ENCODE measurements at places on chromosomes 5 and 9.

- H3K4me1 ChIP-seq, result no peaks in the 10 kb centered on the region
- H3K27me3 ChIP-seq, result no peaks in the 10 kb centered on the region
- no peaks in the 10 kb centered on the region for H3K36me3 ChIP-seq
- no peak for DNase-seq
- H3K4me3 ChIP-seq, result no peak overlapping the region
Observed at GRCh38 chr5:52759331-52759730, 28.4 kb upstream of the ITGA1 start.

- H3K4me3 ChIP-seq, result no peak overlapping the region
- H3K27me3 ChIP-seq, result no peaks in the 10 kb centered on the region
- no peak for DNase-seq
- H3K4me1 ChIP-seq, result peaks cover 58% of the 10 kb centered on the region
- peak overlapping the region; percentile 60 for H3K27ac ChIP-seq
Observed at GRCh38 chr5:172717481-172718195, 53.4 kb downstream of the DUSP1 start.

GRCh38 chr5:174303035-174303434, 257.5 kb downstream of the NSG2 start:
- no peaks in the 10 kb centered on the region for H3K36me3 ChIP-seq
- H3K4me3 ChIP-seq, result no peak overlapping the region
- H3K27me3 ChIP-seq, result no peaks in the 10 kb centered on the region
- no peak overlapping the region for H3K27ac ChIP-seq
- H3K4me1 ChIP-seq, result peaks cover 12% of the 10 kb centered on the region

DNA sequence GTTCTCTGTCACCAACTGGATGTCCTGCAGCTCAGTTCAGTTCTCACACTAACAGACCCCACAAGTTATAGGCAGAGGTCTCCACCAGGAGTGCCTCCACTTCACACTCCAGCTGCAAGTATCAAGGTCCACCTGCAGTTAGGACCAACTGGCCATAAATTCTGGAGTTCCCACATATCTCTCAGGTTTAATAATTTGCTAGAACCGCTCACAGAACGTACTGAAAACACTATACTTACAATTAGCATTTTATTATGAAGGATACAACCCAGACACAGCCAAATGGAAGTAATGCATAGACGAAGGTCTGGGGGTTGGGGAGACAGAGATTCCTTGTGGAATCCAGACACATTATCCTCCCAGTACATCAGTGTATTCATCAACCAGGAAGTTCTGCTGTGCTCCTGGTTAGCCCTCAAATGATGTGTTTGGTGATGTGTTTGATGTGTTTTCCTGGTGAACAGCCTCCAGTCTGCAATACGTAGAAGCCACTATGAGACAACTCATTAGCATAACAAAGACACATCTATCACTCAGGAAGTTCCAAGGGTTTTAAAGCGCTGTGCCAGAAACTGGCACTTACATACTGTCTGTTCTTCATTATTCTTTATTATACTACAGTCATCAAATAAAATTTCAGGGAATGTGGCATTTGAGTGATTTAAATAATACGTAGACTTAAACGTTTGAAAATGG, 25.4 kb downstream of the OGN start:
- H3K27me3 ChIP-seq, result no peaks in the 10 kb centered on the region
- H3K4me1 ChIP-seq, result no peaks in the 10 kb centered on the region
- H3K27ac ChIP-seq, result no peak overlapping the region

DNA sequence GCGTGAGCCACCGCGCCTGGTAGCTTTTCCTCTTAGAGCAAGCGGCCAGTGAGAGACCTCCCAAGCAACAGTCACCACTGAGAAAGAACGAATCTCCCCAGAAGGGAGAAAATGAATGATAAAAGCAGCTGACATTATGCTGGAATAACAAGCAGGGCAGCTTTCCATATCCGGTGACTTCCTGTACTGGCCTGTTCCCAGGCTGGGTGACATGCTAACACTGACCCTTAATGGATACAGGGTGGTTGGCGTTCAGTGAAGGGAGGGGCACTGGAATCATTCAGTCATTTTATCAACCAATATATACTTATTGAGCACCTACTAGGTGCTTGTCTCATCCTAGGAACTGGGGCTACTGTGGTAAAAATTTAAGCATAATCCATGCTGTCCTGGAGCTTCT, 357.3 kb upstream of the PANK3 start:
- H3K27ac ChIP-seq, result no peak overlapping the region
- H3K27me3 ChIP-seq, result no peaks in the 10 kb centered on the region
- peaks cover 4% of the 10 kb centered on the region for H3K4me1 ChIP-seq
- no peak for DNase-seq

DNA sequence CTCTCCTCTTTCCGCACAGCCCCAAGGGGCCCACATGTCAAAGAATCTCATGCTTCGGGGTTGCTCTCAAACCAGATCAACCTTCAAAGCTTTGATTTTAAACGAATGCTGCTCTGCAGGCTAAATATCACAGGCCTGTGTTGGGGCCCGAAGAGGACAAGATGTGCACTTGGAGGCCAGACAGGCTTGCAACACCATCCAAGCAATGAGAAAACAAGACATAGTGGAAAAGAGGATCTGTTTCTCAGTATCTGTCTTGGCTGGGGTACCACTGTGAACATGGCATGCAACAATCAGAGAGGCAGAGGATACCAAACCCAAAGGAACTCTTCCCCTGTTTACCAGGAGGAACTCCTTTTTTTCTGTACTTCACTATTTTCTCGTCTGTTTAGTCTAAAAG, 321.8 kb downstream of the SLIT3 start:
- H3K27me3 ChIP-seq, result no peaks in the 10 kb centered on the region
- H3K4me1 ChIP-seq, result no peaks in the 10 kb centered on the region
- peak; percentile 48 for DNase-seq
- H3K4me3 ChIP-seq, result no peak overlapping the region
- peak overlapping the region; percentile 13 for H3K27ac ChIP-seq

GRCh38 chr5:164504141-164504772, 998.8 kb downstream of the MAT2B start:
- H3K27ac ChIP-seq, result no peak overlapping the region
- H3K4me1 ChIP-seq, result no peaks in the 10 kb centered on the region
- no peaks in the 10 kb centered on the region for H3K36me3 ChIP-seq
- H3K27me3 ChIP-seq, result no peaks in the 10 kb centered on the region
- H3K4me3 ChIP-seq, result no peak overlapping the region

GRCh38 chr5:4630031-4630430, 510.1 kb upstream of the ADAMTS16 start:
- H3K27me3 ChIP-seq, result no peaks in the 10 kb centered on the region
- no peak overlapping the region for H3K27ac ChIP-seq
- no peak overlapping the region for H3K4me3 ChIP-seq
- no peaks in the 10 kb centered on the region for H3K4me1 ChIP-seq

DNA sequence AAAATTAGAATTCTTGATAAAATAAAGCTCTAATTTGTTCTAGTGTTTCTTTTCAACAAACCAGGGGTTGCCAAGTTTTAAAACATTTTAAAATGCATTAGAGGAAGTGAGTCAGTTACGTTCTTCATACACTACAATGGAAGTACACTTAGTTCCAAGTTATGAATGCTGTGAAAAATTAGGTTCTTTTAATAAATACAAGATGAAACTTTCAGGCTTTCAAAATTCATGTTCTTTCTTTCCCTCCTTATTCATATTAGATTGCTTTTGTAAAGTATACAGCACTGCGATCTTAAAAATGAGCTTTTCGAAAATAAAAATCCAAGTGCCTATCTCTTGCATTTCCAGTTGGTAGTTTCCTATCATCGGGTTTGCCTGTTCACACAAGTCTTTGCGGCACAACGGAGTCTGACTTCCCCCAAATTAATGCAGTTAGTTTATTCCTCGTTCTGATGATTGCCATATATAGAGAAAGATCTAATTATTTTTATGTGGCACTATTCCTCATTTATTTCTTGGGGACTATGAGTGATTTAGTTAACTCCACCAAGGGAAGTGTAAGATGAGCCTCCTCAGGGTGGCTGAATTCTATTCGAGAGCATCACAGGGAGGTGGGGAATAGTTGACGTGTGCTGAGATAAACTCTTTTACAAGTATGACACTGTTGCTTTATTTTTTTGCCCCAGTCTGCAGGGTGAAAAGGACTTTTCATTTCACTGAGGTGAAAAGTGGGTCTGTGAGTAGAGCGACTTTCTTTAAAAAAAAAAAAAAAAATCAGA, 238.2 kb downstream of the CD180 start:
- DNase-seq, result no peak
- peaks cover 13% of the 10 kb centered on the region for H3K4me1 ChIP-seq
- no peaks in the 10 kb centered on the region for H3K36me3 ChIP-seq
- H3K27ac ChIP-seq, result peak overlapping the region; percentile 55

DNA sequence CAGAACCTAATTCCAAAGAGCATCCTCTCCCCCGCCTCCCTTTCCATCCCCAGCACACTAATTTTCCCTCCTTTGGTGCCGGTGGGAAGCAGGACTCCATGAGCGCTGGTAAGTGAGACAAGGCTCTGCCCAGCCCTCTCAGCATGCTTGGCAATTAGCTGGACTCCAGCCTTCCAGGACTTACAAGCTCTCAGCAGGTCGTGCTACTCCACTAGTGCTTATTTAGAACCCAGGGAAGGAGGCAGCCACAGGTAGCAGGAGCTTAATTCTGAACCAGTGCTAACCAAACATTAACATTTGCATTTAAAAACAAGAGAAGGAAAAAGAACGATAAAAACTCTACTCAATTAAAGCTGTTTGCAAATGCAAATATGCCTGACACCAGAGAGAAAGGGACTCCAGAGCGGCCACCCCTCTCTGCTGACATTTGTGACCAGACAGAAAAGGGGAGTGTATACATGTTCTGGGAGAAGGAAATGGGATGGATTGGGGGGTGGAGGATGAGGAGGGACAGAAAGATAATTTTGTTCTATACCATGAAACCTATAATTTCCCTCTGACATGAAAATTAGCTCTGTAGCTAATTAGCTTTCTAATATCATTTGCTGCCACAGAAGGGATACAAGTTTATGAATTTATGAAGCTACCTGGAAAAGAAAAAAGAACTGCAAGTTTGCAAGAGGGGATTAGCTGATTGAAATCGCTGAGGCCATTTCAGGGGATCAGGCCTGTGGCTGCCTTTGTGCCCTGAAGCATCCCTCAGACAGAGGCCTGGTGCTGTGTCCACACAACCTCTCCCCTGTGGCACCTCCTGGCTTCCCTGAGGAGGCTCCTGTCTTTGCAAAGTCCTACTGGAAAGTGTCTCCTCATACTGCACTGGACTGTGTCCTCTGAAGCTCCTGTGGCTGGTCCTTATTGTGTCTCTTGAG, 266.3 kb downstream of the SEC61B start:
- no peaks in the 10 kb centered on the region for H3K36me3 ChIP-seq
- no peaks in the 10 kb centered on the region for H3K27me3 ChIP-seq
- H3K4me1 ChIP-seq, result no peaks in the 10 kb centered on the region
- no peak overlapping the region for H3K4me3 ChIP-seq
- no peak for DNase-seq

DNA sequence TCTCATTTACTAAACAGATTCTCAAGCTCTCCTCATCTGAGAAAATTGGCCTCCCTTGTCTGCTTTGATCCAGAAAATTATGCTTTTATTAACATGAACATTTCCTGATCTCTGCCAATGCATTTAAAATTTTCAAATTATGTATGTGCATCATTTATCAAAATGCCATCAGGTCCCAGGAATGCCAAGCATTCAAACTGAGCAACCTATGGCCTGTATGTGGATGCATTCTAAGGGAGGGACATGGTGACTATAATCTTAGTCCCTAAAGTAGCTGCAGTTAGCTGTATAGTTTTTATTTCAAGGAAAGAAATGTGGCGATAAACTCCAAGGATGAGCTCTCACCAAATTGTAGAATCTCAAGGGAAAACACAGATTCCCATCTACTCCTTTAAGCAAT, 9.7 kb upstream of the RORB start:
- no peaks in the 10 kb centered on the region for H3K36me3 ChIP-seq
- DNase-seq, result no peak
- no peaks in the 10 kb centered on the region for H3K4me1 ChIP-seq
- H3K27me3 ChIP-seq, result no peaks in the 10 kb centered on the region
- H3K4me3 ChIP-seq, result no peak overlapping the region

DNA sequence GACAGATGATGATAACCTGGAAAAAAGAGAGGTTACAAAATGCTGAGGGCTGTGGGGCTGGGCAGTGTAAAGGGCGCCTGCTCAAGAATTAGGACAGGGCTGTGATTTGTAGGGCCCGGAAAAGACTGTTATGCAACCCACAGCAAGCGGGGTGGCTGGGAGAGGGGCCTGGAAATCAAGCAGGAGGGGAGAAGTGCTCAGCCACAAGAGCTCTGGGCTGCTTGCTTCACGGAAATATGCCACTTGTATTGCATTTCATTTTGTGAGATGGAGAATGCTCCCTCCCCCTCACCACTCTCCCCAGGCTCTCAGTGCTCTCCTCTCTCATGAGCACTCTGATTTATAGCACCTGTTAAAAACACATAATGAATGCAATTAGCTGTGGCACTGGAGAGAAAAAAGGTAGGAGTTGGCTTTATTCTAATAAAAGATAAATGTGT, 8.4 kb upstream of the HAND1 start:
- no peak overlapping the region for H3K4me3 ChIP-seq
- peaks cover 12% of the 10 kb centered on the region for H3K4me1 ChIP-seq
- DNase-seq, result no peak
- H3K36me3 ChIP-seq, result no peaks in the 10 kb centered on the region

DNA sequence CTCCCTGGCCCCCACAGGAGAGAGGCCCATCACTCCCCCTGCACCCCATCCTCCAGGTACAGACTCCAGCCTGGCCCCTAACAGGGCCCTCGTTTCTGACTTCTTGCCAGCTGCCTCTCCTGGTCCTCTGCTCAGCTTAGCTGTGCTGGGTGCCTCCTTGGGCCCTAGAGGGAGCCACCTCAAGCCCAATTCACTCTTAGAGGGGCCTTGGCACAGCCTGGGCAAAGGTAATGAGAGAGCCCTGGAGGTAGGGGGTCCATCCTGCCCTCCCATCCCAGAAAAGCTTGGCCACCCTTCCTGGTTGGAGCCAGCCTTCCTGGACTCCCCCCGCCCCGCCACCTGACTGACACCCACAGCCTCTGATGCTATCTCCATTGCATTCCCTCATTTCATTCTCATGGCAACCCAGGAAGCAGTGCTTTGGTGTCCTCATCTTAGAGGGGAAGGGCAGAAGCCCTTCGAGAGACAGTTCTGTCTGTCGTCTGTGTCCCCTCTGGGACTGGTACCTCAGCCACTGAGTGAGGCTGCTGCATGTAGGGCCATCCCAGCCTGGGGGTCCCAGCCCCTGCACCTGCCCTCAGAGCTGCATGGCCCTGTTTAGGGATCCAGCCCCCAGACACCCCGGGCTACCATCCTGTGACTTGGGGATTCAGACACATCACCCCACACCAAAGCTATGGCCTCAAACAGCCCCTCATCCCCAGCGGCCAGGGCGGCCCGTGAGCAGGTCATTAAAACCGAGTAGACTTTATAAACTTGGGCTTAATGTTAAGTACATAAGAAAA, 95.5 kb downstream of the BARX1 start:
- no peaks in the 10 kb centered on the region for H3K36me3 ChIP-seq
- no peaks in the 10 kb centered on the region for H3K4me1 ChIP-seq
- no peak for DNase-seq
- H3K27ac ChIP-seq, result no peak overlapping the region

DNA sequence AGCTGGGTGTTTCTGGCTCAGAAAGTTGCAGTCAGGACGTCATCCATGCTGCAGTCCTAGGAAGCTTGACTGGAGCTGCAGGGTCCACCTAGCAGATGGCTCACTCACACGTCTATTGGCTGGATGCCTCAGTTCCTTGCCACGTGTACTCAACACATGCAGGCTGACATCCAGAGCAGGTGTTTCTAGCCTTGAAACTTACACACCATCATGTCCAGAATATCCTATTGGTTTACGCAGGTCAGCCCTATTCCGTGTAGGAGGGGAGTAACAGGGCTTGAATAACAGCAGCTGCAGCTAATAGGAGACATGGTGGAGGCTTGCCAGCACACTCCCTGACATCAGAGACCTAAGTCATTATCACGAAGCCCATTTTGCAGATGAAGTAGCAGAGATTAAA, 473.5 kb downstream of the ACTL7B start:
- no peaks in the 10 kb centered on the region for H3K27me3 ChIP-seq
- H3K4me3 ChIP-seq, result no peak overlapping the region
- no peak overlapping the region for H3K27ac ChIP-seq

GRCh38 chr5:110475529-110475928, 250.9 kb downstream of the TMEM232 start:
- no peaks in the 10 kb centered on the region for H3K36me3 ChIP-seq
- no peak overlapping the region for H3K4me3 ChIP-seq
- H3K27ac ChIP-seq, result no peak overlapping the region
